ENCODE measurements at places on chromosomes 7 and 10.

- no peak for DNase-seq
These were observed 212.0 kb downstream of the MAGI2 start for GRCh38 chr7:79241288-79242060.

GRCh38 chr7:91267171-91267955 is 3.1 kb downstream of the FZD1 start:
- no peak for DNase-seq

- no peak for DNase-seq
These were observed 49.4 kb downstream of the ADCYAP1R1 start for GRCh38 chr7:31101544-31101943.

- DNase-seq, result no peak
These were observed 42.8 kb downstream of the NIPSNAP2 start for GRCh38 chr7:56007167-56007652.

DNA sequence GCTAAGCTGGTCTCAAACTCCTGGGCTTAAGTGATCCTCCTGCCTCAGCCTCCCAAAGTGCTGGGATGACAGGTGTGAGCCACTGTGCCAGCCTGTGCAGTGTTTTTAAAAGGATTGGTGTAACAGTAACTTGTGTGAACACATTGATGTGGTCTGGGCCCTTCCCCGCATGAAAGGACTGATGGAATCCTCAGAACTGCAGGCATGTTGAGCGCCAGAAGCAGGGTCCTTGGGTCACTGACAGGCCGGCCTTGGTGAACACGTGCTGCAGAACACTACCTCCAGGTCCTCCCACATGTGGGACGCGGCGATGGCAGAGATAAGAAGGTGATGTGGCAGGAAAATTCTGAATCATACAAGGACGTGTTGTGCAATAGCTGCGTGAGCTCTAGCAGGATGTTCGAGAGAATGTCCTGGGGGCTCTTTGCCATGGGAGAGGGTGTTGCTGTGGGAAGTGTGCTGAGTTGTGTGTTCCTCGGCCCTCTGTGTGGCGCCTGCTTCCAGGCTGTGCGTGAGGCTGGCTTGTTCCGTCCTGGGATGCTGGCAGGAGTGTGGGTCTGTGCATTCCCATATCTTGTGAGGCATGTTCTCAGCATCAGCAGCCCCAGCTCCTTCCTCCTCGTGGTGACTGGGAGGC is 68.2 kb downstream of the DNAJB6 start:
- no peak for DNase-seq

DNA sequence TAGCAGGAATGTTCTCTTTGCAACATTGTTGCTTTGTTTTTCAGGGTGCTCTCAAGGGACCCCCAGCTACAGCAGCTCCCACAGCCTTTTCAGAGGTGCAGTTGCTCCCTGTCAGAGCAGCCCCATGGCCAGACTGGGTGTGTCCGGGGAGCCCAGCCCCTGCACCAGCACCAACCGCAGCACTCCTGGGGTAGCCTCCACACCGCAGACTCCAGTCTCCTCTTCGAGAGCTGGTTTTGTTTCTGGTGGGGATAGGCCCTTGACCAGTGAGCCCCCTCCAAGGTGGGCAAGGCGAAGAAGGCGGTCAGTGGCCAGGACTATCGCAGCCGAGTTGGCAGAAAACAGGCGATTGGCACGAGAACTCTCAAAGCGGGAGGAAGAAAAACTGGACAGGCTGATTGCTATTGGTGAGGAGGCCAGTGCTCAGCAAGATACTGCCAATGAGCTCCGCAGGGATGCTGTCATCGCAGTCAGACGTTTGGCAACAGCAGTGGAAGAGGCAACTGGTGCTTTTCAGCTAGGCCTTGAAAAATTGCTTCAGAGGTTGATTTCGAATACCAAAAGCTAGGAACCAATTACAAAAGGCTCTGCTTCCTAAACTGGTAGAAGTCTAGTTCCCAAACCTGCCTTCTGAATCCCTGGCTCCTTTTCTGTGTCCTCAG is 5.4 kb downstream of the HSPA14 start:
- DNase-seq, result no peak

- peak; percentile 33 for DNase-seq
These were observed 10.5 kb upstream of the MTPAP start for GRCh38 chr10:30359373-30360206.

DNA sequence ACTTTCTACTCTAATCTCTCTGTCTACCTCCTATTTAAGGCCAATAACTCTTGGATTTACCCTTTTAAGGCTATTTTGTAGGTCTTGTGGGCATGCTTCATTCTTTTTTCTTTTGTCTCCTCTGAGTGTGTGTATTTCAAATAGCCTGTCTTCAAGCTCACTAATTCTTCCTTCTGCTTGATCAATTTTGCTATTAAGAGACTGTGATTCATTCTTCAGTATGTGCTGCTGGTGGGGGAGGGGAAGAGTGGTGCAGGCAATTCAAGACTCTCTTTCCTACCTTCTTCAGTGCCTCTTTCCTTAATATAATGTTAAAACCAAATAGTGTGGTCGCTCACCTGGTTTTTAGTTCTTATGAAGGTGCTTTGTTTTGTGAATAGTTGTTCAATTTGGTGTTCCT is 20.0 kb downstream of the ABCB1 start:
- no peak for DNase-seq

DNA sequence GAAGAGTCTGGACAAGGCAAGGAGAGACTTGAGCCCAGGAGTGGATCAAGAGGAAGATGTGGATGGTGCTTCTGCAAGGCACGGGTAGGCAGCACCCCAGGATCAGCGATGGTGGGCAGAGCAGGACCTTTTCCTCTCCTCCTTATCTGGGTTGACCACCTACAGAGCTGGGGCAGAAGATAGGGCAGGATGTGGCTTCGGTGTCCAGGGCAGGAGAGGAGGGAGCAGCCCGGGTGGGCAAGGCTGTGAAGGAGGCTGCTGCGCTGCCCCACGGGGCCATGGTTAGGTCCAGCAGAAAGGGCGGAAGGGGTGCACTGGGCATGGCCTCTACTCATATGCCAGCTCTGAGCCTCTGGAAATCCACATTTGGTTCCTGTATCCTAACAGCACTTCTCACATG is 20.0 kb upstream of the PARP12 start:
- no peak for DNase-seq

DNA sequence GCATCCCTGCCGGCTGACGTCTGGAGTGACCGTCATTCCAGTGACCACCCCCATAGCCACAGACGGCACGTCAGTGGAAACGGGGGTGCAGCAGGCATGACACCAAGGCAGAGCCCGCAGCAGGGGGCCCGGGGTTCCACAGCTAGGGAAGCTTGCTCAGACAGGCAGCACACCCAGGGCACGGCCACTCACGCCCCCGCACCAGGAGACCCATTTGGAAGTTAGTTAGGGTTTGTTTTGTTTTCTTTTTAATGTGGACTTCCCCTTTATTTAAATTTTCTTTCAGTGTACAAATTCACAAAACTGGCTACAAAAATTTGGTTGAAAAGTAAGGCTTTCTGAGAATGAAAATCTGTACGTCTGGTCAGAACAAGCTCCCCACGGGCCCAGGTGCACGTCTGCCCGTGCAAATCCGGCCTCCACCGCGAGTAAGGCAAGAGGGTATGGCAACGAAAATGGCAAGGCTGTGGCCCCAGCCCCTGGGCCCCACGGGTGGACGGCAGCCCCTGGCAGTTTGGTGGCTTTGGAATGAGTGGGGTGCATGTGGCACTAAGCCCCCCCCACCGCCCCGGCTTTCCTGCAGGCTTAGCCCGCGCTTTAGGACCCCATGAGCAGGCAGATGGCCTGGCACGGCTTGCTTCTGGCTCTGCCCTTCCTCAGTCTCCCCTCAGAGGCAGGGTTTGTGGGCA is 124.2 kb downstream of the FAM53B start:
- no peak for DNase-seq

- no peak for DNase-seq
These were observed 5.3 kb downstream of the LARP4B start for GRCh38 chr10:926075-926698.

DNA sequence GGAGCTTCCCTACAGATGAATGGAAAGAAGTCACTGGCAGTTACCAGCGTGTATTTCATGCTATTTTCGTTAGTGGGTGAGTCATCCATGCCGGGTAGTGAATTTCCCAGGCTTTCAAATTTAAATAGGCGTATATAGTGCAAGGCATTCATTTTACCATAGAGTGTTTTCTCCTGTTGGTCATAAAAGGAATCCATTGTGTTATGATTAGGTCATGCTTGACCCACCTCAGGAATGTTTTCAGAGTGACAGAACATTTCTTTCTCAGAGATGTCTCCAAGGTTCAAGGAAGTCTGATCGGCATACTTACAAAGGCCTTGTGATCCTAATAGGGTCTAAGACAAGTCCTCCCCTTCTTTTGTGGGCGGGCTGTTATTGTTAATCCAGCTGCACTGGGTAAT is 110.7 kb downstream of the AKR1D1 start:
- DNase-seq, result no peak

DNA sequence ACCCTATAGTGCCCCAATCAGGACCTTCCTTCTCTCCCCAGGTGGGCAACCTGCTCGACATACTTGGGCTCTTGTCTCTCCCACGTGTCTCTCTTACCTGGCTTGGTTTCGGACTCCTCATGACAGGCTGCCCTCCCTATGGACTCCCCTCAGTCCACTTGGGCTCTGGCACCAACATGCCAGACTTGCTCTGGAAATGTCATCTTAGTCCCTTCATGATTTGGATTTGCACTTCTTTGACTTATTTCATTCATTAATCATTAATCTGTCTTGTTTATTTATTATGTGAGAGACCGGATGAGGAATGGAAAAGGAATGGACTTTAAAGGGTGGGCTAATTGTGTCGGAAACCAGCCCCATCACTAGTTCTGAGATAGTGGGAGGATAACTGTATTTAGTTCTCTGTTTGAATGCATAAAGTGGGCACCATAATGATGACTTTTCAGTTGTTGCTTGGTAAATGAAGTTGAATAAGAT is 108.0 kb downstream of the SND1 start:
- no peak for DNase-seq

DNA sequence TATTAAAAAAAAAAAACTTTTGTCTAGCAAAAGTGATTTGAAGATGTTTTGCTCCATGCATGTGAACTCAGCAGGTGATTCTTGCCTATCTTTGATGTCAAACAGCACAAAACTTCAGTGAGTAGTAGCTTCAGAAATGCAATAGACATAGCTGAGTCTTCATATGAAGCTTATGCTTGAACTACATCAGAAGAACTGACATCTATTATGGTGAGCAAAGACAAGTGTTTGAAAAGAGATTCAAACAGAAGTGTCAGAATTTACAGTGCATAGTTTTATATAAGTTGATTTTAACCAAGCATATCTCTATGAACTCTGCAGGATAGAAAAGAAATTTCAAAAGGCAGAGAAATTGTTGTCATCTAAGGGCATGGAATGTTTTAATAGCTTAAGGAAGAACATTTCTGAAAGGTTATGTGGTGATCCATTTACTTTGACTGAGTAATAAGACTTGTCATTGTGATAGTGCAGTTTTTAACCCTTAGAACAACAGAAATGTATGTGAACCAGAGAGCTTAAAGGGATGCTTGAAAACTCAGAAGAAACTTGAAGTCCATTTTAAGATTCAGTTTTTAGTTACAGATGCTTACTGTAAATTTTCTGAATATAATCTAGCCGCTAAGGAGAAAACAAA is 351.4 kb downstream of the MDFIC start:
- no peak for DNase-seq

All from T follicular helper cell (primary cell).